ENCODE measurements at places on chromosomes 4 and X. TPM values are rescaled to one million over a fixed set of nuclear protein-coding genes. Genes with fewer than 3 reads are reported as not detected.

- DNase-seq: no peak
These were observed 539 bp upstream of the SPCS3 start for GRCh38 chr4:176319151-176319703.

The CBLL2 gene
- not detected for total RNA-seq

The PF4V1 gene
- not detected for total RNA-seq

DNA sequence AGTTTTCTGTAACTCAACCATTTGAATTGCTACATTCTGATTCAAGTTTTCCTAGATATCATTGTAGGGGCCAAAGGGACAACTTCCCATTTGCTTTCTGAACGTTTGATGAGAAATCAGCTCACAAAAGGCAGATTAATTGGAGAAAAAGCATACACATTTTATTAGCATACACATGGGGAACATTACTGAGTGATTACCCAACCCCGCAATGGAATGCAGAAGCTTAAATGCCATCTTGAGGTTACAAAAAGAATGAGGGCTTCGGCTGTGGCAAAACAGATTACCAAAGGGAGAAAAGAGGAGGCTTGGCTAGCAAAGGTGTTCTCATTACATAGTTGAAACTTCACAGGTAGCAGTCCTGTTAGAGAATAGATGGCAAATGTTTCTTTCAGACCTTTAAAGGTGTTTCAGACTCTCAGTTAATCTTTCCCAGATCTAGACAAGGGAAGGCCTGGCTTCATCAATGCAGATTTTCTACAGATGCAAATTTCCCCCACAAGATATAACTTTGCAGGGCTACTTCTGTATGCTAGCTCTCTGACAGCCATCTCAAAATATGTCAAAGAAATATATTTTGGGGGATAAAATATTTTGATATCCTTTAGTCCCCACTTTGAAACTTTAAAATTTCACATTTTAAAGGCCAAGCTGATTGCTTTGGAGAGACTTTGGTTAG lies 26.5 kb upstream of the HERC6 start:
- no peak for DNase-seq

DNA sequence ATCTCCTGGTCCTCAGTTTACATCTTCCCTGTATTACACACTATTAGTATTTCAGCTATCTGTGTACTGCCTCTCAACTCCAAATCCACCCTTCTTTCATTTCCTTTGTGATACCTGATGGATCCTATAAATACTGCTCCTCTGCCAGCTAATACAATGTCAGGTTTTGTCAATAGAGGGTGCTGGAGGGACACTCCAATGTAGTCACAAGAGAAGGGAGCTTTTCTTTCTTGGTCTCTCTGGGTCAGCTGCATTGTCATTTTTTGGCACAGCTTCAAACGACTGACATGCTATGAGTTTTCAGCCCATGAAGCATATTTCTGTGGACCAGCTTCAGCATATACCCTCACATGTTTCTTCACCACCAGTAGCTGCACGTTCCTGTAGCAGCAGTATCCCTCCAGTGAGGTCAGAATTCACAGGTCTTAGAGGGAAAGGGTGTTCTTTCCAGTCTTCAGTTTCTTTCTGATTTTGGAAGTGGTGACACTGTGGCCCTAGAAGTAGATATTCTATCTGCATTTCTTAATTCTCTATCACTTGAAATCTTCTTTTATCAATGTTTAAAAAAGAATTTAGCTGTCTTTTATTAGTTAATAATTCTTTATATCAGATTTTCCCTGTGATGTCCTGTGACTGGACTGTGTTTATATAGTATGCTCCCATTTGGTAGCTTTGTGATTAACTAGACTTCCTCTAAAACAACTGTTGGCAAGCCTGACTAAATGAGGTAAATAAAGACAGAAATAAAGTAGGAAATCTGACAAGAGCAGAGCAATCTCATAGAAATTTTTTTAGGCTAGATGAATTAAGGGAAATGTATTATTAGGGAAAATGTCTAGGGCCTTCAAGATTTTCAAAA lies 60.6 kb downstream of the GABRA2 start:
- DNase-seq: no peak

DNA sequence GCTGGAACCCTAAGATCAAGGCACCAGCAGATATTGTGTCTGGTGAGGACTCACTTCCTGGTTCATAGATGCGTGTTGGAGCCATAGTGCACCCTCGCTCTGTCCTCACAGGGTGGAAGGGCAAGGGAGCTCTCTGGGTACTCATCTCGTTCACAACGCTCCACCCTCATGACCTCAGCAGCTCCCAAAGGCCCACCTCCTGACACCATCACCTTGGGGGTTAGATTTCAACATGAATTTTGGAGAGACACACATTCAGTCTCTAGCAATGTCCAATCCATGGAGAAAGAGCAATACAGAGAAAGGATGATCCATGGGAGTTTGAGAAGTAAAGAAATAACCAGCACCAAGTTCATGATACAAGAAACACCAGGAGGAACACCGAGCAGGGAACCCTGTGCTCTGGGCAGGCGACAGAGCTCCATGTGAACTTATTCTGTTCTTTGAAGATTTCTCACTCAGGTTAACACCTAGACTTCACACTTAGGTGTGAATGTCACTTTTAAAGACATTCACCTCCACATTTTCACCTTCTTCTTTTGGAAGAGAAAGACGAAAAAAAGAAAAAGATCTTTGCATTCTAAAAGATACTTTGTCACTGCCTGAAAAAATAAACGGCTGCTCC lies 171.8 kb upstream of the FAM9B start:
- DNase-seq: no peak

DNA sequence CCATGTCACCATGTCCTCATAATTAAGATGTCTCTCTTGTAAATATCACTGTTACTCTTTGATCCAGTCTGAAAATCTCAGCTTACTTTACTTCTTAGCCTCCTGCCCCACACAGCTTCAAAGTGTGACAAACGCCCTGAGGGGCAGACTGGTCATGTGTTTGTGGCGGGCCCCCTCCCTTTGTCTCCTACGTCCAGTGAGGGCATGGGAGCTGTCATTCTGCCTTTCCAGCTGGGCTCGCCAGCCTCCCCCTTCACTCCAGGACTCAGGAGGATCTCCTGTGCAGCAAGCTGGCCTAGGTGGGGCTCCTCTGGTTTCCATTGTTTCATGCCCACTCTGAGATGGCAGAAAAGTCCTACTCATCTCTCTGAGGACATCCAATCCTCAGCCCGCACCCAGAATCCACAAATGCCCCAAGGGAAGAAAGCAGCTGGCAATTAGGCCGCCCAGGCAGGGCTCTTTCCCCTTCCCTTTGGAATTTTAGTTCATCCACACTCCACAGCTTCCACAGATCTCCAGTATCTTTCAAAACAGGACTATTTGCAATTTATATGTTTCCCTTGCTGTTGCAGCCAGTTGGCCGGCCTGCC lies 86.4 kb upstream of the C4orf50 start:
- no peak for DNase-seq

The VCX gene
- not detected for total RNA-seq

The ERVMER34-1 gene
- 4.5 TPM for total RNA-seq

DNA sequence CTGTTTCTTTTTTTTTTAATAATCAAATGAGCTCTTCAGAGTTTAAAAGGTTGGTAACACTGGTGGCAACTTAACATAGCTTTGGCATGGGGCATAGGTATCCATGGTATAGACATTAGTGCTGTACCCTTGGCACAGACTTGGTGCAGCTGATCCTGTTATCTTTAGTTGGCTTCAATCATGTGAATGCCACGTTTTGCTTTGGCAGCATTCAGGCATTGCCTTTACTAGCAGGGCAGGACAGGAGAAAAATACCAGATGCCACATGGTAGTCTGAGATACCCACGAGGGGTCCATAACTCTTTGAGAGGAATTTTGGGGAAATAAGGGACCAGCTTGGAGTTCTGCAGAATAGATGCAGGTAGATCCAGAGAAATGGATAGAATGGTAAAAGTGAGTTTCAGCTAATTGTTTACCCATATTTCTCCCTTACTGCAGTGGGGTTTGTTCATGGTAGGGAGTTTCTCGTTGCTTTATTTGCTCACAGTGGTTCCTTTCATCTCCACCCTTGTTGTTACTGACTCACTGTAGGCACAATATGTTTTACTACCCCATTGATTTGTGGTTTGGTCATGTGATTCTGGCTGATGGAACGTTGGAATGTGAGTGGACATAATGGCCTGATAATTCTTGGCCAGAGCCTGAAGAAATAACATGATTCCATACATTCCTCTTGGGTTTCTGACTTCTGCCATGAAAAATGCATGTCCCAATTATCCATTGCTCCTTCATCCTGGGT lies 342.7 kb downstream of the GLUD2 start:
- DNase-seq: no peak

- no peak for DNase-seq
These were observed 79.3 kb downstream of the ZNF81 start for GRCh38 chrX:47915886-47916493.

- DNase-seq: no peak
These were observed 46.7 kb downstream of the HELQ start for GRCh38 chr4:83408908-83409307.

DNA sequence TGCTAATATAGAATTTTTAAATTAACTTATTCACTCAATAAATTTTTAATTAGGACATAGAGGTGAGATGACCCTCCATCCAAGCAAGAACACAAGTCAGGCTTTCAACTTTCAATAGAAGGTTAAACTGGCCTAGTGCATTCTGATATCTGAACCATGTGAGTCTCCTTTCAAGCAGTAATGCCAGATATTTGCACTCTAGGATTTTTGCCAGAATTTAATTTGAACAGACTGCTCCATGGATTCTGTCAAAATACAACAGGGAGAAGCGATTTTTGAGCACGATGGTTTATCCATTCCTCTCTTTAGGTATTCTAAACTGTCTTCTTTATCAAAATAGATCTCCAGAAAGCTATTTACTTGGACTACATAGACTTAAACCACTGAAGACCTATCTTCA lies 72.0 kb upstream of the DCLK2 start:
- no peak for DNase-seq

- peak; percentile 38 for DNase-seq
These were observed 4.5 kb downstream of the GTPBP6 start for GRCh38 chrX:314049-314448.

The SLITRK4 gene
- 0.38 TPM for total RNA-seq

The EDNRA gene
- 3.7 TPM for total RNA-seq

The TREX2 gene
- 0.19 TPM for total RNA-seq

DNA sequence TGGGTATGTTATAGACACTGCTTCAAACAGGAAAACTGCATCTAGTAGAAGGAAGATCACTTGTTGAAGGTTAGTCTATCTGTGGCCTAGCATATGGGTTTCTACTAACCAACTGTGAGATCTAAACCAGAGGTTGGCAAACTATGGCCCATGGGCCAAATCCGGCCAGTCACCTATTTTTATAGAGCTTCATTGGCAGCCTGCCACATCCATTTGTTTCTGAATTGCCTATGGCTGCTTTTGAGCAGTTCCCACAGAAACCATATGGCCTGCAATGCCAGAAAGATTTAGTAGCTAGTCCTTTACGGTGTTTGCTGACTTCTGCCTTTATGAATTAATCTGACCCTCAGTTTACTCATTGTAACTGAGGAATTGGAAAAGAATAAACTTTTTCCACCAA lies 71.1 kb downstream of the MID1 start:
- DNase-seq: no peak

- no peak for DNase-seq
These were observed 16.2 kb downstream of the SPOCK3 start for GRCh38 chr4:167218022-167218608.

The FAM184B gene
- total RNA-seq: not detected

The AVPR2 gene
- total RNA-seq: 4.1 TPM

The SHOX gene
- total RNA-seq: not detected

The ATP2B3 gene
- total RNA-seq: not detected

- DNase-seq: no peak
These were observed 3.3 kb downstream of the TMEM185A start for GRCh38 chrX:149628280-149628679.

DNA sequence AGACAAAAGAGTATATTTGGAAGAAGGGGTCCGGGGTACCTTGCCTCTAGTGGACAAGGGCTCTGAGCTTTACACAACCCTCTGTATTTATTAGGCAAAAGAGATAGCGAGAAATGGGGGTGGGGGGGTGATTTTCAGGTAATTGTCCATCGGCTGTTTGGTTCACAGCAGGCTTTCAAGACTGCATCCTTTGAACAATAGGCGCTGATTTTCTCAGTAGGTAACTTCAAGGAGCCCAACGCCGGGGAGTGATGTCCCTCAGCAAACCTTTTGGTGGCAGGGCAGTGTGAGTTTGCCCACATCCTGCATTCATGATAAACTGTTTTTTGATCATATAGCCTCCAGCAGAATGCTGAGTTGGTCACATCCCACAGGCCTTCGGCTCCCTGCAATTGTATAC lies 61.6 kb downstream of the KDM5C start:
- DNase-seq: no peak

DNA sequence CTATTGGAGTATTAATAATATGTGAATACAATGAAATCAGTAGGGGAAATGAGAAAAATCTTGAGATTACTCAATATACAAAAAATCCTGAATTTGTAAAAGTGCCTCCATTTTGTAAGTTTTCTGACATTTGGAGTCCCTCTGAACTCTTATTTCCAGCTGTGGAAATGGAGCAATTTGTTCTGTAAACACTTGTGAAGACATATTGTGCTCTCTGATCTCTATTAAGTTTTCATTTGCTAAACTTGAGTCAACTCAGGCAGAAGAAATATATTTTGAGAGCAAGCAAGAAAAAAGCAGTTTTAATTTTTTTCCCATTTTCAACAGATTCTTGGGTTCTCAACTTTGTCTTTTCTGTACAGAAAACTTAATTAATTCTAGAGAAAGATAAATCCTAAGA lies 51.4 kb upstream of the PCDH18 start:
- no peak for DNase-seq

DNA sequence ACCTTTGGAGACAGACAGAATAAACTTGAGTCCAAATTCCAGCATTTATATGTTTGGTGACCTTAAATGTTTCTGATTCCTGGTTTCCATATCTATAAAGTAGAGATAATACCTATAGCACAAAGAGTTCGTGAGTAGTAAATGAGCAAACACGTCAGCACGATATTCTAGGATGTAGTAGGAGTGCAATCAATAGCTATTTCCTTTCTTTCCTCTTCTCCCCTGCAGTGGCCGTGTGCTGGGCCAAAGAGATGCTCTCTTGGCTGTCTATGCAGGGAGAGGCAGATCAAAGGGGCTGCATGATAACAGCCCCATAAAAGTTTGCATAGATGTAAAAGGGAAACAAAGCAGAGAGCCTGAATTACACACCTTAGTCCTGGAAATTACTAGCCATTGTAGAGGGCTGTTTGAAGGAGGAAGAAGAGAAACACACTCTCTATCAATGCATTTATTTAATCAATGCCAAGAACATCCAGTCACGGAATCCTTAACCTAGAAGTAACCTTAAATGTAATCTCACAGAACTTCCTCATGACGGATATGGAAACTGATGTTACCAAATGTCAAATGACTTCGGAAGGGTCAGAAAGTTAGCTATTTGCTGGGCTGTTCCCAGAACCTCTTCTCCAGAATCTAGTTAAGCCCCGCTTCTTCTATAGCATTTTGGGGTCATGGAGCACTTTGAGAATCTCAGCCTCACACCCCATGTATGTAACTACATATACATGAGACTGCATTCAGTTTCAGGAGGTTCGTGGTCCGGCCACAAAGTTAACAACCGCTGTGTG lies 35.5 kb upstream of the PLAC8 start:
- no peak for DNase-seq

The HAND2 gene
- 142 TPM for total RNA-seq

The GDPD2 gene
- total RNA-seq: not detected

- DNase-seq: no peak
These were observed 171.2 kb upstream of the NDP start for GRCh38 chrX:44144177-44144945.
